Activated naive CD4-positive, alpha-beta T cell (primary cell): ENCODE measurements at places on chromosomes 16 and 17.

- DNase-seq, result no peak
These were observed 34.1 kb upstream of the HELZ start for GRCh38 chr17:67279115-67279514.

GRCh38 chr17:2386400-2387085 lies 14.3 kb downstream of the MNT start:
- no peak for DNase-seq

- DNase-seq, result no peak
These were observed 2.0 kb upstream of the ZACN start for GRCh38 chr17:76076765-76077583.

GRCh38 chr17:31307640-31308039 lies 6.2 kb downstream of the EVI2B start:
- no peak for DNase-seq

DNA sequence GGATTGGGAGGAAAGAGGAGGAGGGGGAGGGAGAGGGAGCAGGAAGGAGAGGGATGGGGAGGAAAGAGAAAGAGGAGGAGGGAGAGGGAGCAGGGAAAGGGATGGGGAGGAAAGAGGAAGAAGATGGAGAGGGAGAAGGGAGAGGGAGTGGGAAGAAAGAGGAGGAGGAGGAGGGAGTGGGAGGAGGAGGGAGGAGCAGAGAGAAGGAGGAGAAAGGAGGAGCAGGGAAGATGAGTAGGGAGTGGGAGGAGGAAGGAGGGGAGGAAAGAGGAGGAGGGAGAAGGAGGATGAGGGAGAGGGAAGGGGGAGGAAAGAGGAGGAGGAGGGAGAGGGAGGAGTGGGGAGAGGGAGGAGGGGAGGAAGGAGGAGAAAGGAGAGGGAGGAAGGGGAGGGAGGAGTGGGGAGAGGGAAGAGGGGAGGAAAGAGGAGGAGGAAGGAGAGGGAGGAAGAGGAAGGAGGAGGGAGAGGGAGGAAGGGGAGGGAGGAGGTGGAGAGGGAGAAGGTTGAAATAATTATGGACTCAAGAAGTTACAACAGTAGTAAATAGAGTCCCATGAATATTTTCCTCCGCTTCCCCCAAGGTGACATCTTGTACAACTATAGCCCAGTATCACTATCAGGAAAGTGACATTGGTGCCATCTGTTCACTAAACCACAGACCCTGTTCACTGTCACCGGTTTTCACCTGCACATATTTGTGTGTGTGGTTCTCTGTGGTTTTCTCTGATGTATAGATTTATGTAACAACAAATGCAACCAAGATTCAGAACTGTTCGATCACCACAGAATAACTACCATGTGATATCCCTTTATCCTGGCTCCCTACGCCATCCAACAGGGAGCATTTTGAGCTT lies 325.3 kb upstream of the EEF2KMT start:
- no peak for DNase-seq

DNA sequence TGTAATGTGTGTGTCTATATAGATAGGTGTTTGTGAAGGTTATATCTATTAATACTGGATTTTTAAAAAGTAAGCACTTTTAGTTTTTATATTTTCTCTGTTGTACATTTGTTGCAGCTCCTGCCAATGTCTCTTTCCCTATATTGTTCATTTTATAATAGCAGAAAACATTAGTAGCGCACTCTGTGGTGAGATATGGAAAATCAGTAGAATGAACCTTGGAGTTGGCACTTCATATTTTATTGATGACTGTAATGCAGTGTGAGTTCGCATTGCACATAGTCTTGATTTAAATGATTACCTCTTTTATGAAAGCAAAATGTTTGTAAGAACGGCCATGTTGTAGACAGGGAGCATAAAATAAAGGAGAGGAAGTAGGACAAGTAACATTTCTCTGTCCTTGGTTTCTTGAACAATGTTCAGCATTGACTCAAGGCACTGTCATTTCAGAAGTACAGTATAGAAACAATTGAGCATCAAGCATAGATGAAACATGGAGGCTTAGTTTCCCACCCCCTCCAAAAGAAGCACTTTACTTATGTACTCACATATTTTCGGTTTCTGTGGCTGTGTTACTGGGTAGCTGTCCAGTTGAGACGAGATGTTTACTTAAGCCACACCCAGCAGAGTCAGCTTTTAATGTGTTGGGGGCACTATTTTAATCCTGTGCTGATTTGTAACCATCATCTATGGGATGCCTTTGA lies 74.0 kb downstream of the TANC2 start:
- no peak for DNase-seq

GRCh38 chr16:8967132-8967821 lies 3.6 kb upstream of the USP7 start:
- no peak for DNase-seq

DNA sequence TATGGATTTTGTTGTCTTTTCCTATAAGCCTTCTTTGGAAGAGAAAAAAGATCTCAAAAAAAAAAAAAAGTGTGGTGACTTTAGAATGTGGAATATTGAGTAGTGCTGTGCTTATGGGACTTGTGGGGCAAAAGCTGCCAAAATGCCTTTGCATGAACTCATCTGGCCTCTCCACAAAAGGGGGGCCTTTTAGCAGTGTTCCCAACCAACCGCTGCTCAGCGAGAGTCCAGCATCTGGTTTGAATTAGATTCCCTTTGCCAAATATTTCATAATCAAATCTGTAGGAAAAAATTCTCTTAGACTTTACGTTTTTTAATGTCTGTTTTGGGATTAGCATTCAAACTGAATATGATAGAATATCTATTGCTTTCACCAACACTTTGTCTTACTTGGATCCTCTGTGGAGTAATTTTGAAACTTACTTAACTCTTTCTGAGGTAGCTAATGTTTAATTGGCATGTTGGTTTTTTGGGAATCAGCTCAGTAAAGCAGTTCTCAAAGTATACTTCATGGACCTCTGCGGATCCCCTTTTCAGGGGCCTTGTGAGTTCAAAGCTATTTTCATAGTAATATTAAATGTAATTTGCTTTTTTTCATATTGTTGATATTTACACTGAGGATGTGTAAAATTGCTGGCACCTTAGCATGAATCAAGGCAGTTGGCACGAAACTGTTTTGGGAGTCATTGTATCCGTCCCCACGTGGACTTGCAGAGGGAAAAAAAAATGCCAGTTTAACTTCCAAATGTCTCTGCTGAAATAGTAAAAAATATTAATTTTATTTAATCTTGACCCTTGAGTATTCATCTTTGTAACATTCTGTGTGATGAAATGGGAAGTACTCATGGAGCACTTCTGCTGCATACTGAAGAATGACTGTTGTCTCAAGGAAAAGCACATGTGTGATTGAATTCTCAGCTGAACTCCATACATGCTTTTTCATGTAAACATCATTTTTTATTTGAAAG lies 34.7 kb upstream of the VPS4A start:
- no peak for DNase-seq

- DNase-seq, result no peak
These were observed 33.1 kb downstream of the PMP22 start for GRCh38 chr17:15231851-15232516.

DNA sequence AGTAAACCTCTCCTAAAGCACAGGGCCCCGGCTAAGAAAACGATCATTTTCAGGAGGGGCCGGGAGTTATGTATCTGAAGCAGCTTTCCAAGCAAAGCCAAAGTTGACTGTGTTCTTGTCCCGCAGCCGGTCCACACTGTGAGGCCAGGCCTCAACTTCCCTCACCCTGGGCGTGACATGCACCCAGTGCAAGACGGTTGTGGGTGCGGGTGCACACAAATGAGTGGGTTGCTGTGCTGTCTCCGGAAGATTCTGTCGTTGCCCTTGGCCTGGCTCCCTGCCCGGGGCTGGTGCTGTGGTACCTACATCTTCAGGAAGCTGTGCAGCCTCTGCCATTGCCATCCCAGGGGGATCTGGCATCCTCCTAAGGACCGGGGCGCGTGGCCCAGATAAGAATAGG lies 16.6 kb downstream of the MLYCD start:
- no peak for DNase-seq

DNA sequence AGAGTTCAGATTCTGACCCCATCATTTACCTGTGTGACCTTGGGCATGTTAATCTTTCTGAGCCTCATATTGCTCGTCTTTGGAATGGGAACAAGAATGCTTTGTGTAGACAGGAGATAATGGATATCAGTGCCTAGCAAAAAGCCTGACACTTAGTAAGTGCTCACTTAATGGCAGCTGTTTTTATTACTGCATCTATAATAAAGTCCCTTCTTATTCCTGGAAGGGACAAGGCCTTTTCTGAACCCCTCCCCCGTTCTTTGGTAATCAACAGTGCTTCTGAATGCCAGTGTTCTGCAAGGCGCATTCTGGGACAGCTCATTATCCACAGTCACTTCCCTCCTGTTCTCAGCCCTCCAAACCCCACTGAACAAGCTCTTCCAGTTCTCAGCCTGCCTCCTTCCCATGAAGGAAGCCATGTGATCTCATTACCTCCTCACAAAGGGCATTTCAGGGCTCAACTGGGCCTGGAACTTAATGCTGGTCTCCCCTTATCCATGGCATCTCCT lies 25.1 kb upstream of the SUPT4H1 start:
- DNase-seq, result no peak

- no peak for DNase-seq
These were observed 35.7 kb upstream of the DHRS7B start for GRCh38 chr17:21090902-21091618.

- DNase-seq, result no peak
These were observed 115.2 kb downstream of the COPRS start for GRCh38 chr17:31743797-31744196.

DNA sequence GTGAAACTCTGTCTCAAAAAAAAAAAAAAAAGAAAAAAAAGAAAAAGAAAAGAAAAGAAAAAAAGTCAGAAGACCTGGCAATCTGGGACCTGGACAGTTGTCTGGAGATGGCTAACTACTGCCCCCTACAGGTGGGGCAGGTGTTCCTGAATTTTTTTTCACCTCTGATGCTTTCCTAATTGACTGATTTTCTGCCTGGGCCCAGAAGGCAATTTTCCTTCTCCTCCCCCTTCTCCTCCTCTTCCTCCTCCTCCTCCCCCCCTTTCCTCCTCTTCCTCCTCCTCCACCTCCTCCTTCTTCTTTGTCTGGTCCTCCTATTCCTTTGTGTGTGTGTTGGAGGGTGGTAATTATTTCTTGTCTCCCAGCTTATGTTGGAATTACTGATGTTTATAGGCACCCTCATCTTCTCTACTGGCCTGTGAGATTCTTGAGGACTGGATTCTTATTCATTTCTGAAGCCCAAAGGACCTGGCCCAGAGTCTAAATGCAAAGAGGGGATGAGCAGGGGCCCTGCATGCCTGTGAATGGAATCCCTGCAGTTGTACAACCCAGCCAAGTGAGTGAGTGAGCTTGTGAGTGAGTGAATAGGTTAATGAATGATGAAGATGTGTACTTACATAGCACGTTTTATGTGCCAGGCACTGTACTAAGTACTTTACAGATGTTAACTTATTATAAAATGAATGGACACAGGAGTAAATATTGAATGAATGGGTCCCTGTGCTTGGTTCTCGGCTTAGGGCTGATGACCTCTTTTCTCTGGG lies 26.9 kb downstream of the IRX5 start:
- no peak for DNase-seq

- no peak for DNase-seq
These were observed 21.2 kb upstream of the HOXB9 start for GRCh38 chr17:48647103-48647962.

DNA sequence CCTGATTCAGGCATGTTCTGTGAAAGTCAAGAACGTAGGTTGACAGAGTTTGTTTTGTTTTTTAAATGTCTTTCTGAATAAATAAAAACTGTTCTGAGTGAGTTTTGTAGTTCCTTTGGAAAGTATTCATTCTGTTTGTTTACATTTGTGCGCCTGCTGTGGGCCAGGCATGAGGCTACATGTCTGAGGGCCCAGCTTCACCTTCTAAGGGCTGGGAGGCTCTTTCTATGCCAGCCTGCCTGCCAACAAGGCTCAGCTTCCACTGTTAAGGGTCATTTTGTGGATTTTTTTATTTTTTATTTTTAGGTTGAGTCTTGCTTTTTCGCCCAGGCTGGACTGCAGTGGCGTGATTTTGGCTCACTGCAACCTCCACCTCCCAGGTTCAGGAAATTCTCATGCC lies 6.1 kb downstream of the WWOX start:
- DNase-seq, result no peak

DNA sequence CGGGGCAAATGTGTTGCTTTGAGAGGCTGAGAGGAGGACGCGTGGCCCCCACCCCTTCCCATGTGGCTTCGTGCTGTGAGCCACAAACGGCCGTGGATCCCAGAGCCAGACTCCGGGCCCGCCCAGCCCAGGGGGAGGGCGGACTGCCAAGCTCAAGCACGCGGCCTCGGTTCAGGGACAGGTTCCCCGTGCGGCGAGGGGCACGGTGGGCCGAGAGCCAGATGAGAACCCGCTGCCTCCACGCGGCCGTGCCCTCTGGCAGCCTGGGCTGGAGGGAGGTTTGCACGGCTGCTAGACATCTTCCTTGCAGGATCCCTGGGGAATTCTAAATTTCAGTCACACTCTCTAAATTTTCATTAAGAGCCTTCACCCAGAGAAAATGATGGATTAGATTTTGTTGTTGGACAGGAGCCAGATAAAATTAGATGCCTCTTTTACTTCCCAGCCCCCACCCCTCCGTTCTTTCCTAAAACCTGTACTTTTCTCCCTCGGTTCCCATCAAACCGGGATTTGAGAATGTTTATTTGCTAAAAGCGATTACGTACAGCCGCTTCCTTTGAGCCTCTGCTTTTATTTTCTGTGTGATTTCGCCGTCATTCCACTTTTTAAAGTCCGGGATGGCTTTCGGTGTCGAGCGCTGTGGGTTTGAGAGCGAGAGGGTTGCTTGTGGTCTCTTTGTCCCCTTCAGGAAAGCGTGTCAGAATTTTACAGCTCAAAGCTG lies 25.0 kb upstream of the GNG13 start:
- no peak for DNase-seq

- DNase-seq, result no peak
These were observed 37.7 kb downstream of the GINS2 start for GRCh38 chr16:85650844-85651628.

GRCh38 chr16:19307587-19308241 lies 22.2 kb downstream of the CLEC19A start:
- DNase-seq, result no peak

DNA sequence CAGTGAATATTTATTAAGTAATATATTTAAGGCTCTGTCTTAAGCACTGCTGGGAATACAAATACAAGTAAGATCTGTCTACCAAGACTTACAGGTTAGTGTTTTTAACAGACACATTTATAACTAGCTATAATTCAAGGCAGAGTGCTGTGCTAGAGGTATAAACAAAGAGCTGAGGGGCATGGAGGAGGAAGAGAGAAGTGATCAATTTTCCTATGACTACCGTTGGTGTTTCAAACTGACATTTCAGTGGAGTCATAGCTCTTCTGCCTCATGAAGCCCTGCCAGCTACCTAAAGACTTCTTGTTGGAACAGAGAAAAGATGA lies 79.9 kb downstream of the CYB561 start:
- DNase-seq, result no peak

GRCh38 chr17:14052886-14053615 lies 16.3 kb upstream of the COX10 start:
- DNase-seq, result no peak

- peak; percentile 54 for DNase-seq
These were observed 4.9 kb downstream of the CDK3 start for GRCh38 chr17:76005263-76006149.
